ENCODE measurements at places on chromosomes 1 and 21.

- peak; percentile 45 for DNase-seq
Measured at GRCh38 chr1:5620997-5621396, 371.2 kb downstream of the NPHP4 start.

GRCh38 chr1:11134251-11134897 is 34.7 kb upstream of the EXOSC10 start:
- DNase-seq = no peak

- DNase-seq = no peak
Measured at GRCh38 chr1:33841494-33841893, 22.4 kb upstream of the HMGB4 start.

DNA sequence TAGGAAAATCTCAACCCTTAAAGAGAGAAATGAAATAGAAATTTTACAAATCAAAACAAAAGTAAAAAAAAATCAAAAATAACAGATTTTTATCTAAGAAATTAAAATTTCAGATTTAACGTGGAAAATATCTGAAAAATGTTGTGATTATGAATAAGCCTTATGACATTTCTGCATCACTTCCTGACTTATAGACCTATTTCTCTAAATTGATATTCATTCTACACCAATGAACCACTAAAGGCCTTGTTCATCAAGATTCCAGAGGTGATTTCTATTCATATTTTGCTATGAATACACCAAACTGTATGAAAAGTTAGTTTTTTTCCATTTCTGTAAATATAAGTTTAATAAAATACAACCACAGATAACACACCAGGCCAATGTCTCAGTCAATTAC is 261.5 kb downstream of the SMYD3 start:
- no peak for DNase-seq

DNA sequence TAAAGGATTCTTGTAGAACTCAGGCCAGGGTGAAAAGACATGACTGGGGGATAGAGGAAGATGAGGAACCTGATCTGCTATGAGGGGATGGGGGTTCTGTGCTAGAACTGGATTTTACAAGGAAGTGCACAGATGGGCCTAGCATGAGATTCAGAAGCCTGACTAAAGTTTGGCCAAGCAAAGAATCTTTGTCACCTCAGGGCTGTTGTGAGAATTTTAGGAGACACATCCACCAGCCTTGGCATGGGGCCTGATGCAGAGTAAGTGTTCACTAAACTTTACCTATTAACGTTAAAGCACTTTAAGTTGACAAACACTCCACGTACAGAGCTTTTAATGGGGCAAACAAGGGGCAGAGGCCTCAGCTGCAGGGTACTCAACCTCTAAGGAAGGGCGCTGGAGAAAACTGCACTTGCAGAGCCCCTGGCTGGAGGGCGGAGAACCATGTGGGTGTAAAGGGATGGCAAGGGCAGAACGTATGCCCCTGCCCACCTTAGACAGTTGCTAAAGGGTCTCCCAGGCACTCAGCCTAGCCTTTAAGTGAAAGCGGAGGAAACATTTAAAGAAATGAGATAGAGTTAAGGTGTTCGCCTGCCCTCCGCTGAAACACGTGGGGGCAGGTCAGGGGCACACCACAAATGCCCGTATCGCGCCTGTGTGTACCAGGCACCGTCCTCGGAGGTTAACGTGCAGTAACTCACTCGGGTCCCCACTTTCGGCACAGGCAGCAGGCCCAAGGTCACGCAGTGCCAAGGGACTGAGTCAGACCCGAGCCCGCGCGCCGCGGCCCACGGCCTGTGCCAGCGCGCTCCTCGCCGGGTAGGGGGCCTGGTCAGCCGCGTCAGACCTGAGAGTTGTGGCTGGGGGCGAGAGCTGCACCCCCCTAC is 990 bp upstream of the MRPS6 start:
- DNase-seq = no peak

DNA sequence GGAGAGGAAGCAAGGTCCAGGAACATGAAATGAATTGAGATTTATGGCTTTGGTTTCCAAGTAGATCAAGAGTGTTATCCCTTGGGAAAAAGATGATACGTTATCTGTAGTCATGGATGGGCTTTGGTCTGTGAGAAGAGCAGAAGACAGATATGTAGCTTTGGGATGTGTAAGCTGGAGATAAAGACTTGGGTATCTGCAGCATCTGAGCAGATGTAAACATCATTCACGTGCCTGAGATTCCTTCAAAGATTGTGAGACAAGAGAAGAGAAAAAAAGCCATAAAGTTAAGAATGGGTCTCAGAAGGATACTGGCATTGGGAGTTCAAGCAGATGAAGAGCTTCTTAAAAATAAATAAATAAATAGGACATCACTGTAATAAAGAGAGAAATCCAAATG is 217.8 kb downstream of the PTPRC start:
- DNase-seq = no peak

GRCh38 chr1:206568256-206568655 is 44.0 kb downstream of the EIF2D start:
- DNase-seq = no peak

GRCh38 chr1:22609291-22609690 is 27.1 kb upstream of the C1QA start:
- DNase-seq = no peak

GRCh38 chr1:15703562-15703961 is 19.4 kb downstream of the PLEKHM2 start:
- peak; percentile 81 for DNase-seq

- DNase-seq = no peak
Measured at GRCh38 chr1:187655104-187655503, 826.4 kb downstream of the PLA2G4A start.

DNA sequence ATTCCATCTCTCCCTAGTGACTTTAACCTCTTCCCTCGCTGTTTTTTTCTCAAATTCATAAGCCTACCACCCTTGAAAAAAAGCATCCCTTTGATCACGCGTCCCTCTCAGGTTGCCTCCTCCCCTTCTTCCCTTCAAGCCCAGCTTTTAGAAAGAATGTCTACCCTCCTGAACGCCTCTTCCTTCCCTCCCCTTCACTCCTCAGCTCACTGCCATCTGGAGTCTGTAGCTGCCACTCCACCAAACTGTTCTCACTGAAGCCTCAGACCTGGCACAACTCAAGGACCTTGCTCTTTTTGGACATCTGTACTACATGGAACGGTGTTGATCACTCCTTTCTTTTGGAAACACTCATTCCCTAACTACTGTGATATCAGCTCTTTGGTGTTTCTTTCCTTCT is 80.6 kb downstream of the SLC25A24 start:
- no peak for DNase-seq

DNA sequence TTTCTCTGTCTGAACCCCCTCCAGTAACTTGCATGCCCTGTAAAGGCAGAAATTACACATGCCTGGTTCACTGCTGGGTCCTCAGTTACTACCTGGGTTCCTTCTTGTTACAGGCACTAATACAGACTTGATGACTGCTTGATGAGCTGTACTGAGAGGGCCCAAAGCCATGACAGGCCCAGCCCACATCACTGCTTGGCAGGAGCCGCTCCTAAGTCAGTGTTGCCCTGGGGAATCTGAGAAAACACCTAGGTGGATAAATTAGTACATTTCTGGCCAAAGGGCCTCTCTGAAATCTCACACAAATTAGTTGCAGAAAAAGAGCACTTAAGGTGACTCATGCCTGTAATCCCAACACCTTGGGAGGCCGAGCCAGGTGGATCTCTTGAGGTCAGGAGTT is 37.8 kb upstream of the IRF2BP2 start:
- DNase-seq = no peak

DNA sequence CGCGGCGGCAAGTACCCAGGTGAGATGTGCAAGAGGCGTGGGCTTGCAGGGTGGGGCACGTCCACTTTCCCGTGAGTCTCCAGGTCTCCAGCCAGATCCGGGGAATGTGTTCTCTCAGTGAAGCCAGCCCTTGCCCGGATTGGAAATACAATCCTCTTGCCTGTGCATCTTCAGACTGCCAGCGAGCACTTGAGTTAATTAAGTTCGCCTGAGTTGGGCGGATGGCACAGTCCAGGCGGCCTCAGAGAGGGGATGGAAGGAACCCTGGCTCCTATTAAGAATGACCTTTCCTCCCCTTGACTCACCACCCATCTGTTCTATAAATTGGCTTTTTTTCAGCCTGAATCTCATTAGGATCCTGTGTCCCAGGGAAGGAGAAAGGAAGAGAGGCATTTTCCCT is 33.3 kb upstream of the CNTN2 start:
- DNase-seq = no peak

GRCh38 chr1:163205513-163205912 is 2.8 kb upstream of the RGS5 start:
- no peak for DNase-seq

GRCh38 chr1:6461051-6461530 is 4.9 kb downstream of the TNFRSF25 start:
- DNase-seq = no peak

DNA sequence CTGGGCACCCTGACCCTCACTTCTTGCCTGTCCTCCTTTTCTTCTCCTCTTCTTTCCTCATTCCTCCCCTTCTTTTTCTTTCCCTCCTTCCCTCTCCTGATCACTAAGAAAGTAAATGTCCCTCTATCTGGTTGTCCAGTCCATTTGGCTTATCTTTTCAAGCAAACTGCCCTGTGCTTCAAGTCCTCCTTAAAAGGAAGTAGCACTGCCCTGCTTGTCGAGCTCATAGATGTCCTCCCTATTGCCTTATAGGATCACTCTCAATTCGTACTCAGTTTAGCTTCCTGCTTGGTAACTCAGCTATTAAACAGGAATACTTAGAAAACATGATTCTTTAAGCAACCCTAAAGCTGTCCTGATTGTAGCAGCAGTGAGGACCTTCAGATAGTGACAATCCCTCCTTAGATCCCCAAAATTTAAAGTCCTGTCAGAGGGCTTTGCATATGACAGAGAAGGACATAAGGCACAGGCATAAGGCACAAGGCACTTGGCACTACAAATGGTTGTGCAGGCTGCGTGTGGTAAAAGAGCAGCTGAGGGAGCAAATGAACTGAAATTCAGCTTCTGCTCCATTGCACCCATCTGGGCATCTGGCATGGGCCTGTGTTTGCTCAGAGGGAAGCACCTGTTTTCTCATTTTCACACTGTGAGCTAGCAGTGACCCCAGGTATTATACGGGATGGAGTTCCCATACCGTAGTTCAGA is 26.1 kb upstream of the SLAMF6 start:
- no peak for DNase-seq

- DNase-seq = no peak
Measured at GRCh38 chr1:8937701-8938100, 8.0 kb upstream of the CA6 start.

- DNase-seq = no peak
Measured at GRCh38 chr1:189662190-189662589, 815.5 kb downstream of the BRINP3 start.

- DNase-seq = no peak
Measured at GRCh38 chr1:172820475-172821158, 161.7 kb downstream of the FASLG start.

- no peak for DNase-seq
Measured at GRCh38 chr1:108033550-108033951, 68.6 kb upstream of the VAV3 start.

- DNase-seq = no peak
Measured at GRCh38 chr1:160050619-160051018, 18.8 kb upstream of the PIGM start.

DNA sequence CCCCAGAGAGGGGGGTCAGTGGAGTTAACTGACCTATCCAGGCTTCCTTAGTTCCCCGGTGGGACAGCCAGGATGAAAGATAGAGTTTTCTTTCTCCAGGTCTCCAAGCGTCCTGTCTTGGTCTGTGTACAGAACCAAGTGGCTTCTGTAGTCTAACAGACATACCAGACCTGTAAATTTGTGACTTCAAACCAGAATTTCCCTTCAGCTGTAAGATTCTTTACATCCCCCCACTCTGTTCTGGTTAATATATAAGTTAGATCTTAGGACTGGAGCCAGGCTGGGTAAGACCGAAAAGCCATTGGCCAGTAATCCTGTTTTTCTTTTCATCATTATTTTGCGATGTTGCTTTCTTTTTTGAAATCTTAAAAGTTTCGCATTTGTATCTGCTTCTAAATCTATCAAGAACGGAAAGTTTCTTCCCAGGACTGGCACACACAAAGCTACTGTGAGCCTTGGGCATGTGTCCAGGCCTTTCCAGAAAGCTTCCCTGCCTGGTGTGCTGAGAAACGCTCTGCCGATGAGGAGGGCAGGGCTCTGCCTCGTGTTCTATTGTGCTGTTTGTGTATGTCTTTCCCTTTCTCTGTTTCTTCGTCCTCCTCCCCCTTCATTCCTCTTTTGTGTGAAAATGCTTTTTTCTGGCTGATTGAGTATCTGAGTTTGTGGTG is 72.3 kb downstream of the RGL1 start:
- DNase-seq = peak; percentile 77

DNA sequence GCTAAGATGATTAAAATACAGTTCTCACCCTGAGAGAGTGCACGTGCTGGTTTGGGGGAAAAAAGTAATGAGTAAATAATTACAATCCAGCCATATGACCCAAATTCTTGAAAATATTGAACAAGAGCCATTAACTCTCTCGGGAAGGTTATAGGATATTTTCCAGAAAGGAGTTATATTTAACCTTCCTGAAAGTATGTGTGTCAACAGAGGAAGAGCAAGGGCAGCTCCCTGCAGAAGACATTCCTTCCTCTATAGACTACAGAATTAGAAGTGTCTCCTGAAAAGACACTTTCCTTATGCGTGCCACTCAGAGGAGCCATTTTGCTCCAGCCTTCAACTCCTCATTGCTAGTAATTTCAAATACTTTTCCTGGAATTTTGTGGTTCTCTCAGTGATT is 648.7 kb downstream of the USP25 start:
- DNase-seq = no peak

- DNase-seq = no peak
Measured at GRCh38 chr1:233368789-233369130, 41.2 kb downstream of the MAP3K21 start.

DNA sequence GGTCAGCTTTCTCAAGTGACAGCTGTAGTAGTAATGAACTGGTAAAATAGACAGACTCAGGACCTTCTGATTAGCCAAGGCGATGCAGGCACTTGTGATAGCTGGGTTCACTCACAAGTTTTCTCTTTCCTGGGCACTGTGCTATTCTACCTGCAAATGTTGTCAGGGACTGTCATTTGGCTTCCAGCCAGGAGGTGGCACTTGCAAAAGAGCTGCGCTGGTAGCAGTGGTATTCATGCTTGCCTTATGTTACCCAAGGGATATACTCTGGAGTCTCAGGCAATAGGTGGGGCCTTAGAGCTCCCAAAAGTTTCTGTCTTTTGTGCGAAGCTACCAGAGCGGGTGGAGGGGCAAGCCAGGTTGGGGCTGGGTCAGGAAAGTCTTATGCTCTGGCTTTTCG is 23.5 kb downstream of the IFI44 start:
- no peak for DNase-seq

- DNase-seq = peak; percentile 28
Measured at GRCh38 chr1:114428083-114428754, 82.8 kb downstream of the TRIM33 start.

- DNase-seq = no peak
Measured at GRCh38 chr1:168671782-168672181, 57.2 kb downstream of the DPT start.

DNA sequence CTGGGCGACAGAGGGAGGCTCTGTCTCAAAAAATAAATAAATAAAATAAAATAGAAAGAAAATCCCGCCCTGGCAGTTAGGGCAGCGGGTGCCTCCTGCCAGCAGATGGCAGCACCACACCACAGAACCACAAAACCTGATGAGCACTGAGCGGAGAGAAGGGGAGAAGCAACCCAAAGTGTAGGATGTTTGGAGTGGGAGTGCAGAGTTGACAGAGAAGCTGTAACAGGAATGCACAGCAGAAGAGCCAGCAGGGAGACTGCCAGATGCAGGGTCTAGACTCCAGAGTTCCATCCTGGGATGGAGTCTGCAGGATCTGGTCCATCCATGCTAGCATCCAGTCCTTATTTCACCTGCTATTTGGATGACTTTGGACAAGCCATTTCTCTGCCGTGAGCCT is 29.7 kb upstream of the KIRREL1 start:
- peak; percentile 86 for DNase-seq

Measured in head of caudate nucleus (tissue), 42 donors.